ENCODE measurements at places on chromosomes 7 and 10.

- H3K27me3 ChIP-seq: no peaks in the 10 kb centered on the region
- DNase-seq: peak; percentile 12
- H3K27ac ChIP-seq: no peak overlapping the region
- no peak overlapping the region for H3K4me3 ChIP-seq
- H3K36me3 ChIP-seq: no peaks in the 10 kb centered on the region
Measured at GRCh38 chr7:23600236-23600635, 3.1 kb downstream of the CCDC126 start.

DNA sequence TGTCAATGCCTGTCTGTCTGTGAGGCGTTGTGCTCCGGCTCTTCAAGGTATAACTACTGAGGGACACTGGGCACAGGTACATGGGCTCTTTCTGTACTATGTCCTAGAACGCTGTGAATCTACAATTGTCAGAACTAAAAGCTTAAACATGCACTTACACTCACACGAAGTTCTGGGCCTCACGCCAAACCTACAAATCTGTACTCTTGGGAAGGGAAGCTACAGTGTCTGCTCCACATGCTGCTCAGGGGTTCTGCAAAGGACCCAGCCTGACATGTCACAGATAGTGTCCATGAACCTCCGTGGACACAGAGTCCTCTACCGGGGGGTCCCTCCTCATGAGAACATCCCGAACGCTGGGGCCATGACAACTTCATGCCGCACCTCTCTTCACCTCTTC is 268.7 kb downstream of the WDR37 start:
- no peak for DNase-seq
- no peaks in the 10 kb centered on the region for H3K36me3 ChIP-seq
- H3K4me3 ChIP-seq: no peak overlapping the region
- no peak overlapping the region for H3K27ac ChIP-seq

DNA sequence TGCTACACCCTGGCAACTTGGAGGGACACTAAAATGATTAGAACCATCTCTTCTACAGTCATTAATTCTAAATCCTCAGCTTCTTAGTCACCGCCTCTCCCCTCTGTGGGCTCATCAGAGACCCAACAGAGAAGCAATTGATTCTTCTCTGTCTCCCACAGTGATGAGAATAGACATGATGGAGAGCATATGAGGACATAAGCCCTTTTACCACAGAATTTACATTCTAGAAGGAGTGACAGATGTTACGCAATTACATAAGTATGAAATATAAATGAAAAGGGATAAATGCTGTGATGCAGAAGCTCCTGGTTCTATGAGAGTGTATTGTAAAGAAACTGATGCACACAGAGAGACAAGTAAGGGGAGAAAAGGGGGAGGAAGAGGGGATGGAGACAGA is 18.1 kb upstream of the ABCB5 start:
- no peaks in the 10 kb centered on the region for H3K4me1 ChIP-seq
- no peak overlapping the region for H3K27ac ChIP-seq
- DNase-seq: no peak
- no peaks in the 10 kb centered on the region for H3K27me3 ChIP-seq
- no peaks in the 10 kb centered on the region for H3K36me3 ChIP-seq

GRCh38 chr10:84075226-84076046 is 63.9 kb upstream of the GHITM start:
- H3K4me3 ChIP-seq: no peak overlapping the region
- no peak for DNase-seq
- H3K4me1 ChIP-seq: no peaks in the 10 kb centered on the region
- no peaks in the 10 kb centered on the region for H3K27me3 ChIP-seq
- no peaks in the 10 kb centered on the region for H3K36me3 ChIP-seq
- H3K27ac ChIP-seq: no peak overlapping the region

GRCh38 chr10:14601872-14602725 is 172.6 kb downstream of the FAM107B start:
- peak overlapping the region; percentile 96 for H3K4me3 ChIP-seq
- peaks cover 8% of the 10 kb centered on the region for H3K36me3 ChIP-seq
- peak overlapping the region; percentile 57 for H3K27ac ChIP-seq
- H3K27me3 ChIP-seq: no peaks in the 10 kb centered on the region
- H3K4me1 ChIP-seq: peaks cover 26% of the 10 kb centered on the region

DNA sequence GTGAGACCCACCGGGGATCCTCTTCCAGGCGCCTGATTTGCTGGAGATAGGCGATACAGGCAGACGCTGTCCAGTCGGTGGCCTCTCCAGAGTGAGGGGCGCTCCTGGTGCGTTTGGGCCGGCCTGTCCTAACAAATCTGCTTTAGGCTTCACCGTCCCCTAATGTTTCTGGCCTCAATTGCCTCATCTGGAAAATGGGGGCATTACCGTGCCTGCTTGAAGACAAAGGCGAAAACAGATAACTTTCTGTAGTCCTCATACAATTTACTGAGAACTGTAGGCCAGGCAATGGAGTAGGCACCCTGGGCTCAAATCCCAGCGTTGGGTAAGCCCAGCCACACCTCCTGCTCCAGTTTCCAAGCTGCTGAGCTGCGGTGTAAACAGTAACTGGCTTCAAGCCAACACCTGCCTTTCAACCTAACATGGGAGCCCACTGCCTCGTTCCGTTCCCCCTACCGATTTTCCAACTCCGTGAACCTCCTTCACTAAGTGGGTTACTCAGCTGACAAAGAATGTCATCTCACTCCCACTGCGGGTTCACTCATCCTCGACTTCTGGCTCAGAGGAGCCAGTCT is 589 bp upstream of the ZFAND4 start:
- H3K4me1 ChIP-seq: no peaks in the 10 kb centered on the region
- H3K36me3 ChIP-seq: no peaks in the 10 kb centered on the region
- H3K27me3 ChIP-seq: no peaks in the 10 kb centered on the region
- peak overlapping the region; percentile 59 for H3K4me3 ChIP-seq

DNA sequence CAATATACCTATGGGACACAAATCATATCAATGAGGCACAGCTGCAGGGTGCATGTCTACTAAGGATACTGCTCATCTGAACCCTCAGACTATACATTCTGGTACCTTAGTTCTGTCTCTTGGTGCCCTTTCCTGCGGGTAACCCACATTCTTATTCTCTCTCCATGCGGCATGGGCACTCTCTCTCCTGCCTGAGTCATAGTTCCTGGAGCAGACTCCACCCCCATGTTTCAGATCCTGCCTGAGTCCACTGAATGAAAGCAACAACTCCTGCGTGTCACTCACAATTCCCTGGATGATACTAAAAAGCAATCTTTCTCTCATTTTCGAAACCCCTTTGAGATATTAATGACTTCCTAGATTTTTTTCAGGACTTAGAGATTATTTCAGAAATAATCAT is 653.1 kb upstream of the C7orf33 start:
- no peaks in the 10 kb centered on the region for H3K36me3 ChIP-seq
- H3K27ac ChIP-seq: no peak overlapping the region
- no peaks in the 10 kb centered on the region for H3K4me1 ChIP-seq
- no peaks in the 10 kb centered on the region for H3K27me3 ChIP-seq
- DNase-seq: no peak

All from kidney (tissue), 22 donors.